ENCODE measurements at places on chromosomes 6 and 20.

DNA sequence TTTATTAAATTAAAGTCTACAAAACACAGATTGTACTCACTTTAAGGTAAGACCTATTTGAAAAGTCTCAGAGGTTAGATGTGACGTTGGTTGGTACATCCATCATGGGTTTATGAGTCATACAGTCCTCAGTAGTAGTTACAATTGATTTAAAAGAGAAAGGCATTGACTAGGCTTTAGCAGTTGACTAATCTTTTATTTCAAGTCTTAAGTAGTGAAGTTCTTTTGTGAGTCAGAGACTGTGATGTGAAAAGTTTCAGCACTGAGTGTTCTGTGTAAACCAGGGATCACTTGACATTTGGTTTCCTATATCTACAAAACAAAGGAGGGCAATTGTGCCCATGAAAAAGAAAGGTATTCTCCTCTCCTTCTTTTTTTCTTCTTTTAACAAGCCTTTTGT lies 221.3 kb downstream of the GRIK2 start:
- no peak for DNase-seq

- no peak for DNase-seq
Observed at GRCh38 chr6:2865694-2866151, 24.1 kb upstream of the SERPINB1 start.

DNA sequence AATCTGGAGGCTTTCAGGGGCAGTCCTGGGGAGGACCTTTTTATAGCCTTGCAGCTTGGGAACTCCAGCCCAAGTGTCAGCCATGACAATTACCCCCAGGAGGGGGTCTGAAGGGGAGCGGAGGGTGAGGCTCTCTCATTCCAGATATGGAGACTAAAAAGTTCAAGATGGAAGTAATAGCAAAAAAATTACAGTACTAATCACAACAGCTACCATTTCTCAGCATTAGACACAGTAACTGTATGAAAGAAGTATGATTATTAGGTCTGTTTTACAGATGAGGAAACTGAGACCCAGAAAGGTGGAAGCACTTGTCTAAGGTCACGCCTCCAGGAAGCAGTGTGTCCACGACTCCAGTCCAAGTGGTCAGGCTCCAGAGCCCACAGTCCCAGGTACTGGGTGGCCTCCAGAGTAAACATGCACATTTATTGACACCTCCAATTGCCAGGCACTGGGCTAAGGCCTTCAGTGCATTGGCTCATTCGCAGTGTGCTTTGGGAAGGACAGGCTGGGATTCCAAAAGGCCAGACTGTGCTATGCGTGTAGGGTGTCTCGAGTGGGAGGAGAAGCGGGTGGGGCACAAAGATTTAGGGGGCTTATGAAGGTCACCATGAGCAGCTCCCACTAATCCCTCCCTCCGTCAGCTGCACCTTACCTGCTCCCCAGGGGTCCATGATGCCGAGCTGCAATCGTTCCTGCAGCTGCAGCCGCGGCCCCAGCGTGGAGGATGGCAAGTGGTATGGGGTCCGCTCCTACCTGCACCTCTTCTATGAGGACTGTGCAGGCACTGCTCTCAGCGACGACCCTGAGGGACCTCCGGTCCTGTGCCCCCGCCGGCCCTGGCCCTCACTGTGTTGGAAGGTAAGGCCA lies 2.3 kb downstream of the NRSN2 start:
- no peak for DNase-seq

- DNase-seq: no peak
Observed at GRCh38 chr20:54056762-54057639, 13.4 kb downstream of the BCAS1 start.

DNA sequence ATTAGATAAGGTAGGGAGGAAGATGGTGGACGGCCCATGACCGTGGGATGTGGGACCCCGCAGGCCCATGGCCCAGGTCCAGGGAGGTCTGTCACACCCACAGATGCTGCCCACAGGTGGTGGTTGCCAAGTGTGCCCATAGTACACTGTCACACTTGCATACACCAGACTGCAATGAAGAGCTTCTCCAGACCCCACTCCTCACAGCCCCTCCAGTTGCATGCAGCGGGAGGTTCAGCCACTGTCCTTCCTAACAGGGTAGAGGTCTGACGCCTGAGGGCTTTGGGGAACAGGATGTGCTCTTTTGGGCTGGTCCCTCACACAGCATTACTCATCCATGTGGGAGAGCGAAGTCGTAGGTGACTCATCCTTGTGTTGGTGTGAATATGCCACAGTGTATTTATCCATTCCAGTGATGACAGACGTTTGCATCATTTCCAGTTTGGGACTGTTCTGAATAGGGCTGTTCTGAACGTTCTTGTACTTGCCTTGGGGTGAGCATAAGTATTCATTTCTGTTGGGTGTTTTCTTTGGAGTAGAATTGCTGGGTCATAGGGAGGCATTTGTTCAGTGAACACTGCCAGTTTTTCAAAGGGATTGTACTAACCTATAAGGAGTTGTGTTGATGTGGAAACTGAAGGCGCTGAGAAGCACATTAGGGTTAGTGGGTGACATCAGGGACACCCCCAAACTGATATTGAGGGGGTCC lies 10.1 kb upstream of the PYGB start:
- DNase-seq: no peak

DNA sequence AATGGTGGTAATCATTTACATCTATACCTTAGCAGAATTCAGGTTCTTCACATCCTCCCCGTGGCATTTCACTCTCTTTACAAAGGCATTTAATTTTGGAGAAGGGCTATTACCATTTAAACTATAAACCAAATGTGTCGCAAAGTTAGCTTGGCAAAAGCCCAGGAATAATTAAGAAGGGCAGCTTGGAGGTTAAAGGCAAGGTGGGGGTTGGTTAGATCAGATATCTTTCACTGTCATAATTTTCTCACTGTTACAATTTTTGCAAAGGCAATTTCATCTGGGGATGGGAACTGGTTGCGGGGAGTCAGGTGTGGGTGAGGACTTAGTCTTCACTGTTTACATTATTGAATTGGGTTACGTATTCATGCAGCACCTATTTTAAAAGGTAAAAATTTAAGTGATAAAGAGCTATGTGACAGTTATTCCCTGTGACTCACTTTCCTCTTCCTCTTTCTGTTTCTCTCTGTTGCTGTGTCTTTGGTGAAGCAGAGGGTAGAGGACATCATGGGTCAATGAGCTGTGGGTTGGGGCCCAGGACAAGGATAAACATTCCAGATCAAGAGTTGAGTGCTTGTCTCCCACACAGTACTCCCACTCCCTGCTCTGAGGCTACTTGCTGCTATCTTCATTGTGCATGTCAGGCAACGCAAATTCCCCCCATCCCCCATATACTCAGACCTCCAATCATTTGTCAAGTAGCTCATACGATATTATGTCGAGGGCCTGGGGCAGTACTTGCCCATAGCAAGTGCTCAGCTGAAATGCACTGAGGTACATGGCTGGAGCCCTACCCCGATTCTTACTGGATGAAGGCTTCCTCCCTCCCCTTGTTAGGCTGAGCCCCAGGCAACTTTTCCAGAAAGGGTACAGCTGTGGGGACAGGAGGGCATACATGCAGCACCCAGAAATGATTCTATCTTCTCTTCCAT lies 223.1 kb upstream of the MYLIP start:
- DNase-seq: no peak

DNA sequence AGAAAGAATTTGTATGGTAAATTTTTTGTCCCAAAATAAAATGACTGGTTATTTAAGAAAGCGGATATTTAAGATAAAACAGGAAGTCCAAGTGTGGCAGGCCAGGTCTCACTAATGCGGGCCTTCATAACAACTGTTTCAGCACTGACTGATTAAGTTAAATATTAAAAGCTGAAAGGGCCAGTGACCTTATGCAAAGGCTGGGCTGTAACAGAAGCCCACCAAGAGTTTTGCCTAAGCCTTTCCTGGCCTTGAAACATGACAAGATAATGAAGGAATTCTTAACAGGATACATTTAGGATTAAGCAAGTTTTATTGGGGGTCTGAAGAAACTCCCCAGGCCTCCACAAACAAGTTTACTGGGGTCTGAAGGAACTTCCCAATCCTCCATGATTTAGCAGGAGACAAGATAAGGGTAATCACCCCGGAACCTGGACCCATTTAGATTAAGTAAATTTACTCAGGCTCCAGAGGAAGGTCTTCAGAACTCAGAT lies 36.3 kb downstream of the ZNF133 start:
- DNase-seq: no peak

DNA sequence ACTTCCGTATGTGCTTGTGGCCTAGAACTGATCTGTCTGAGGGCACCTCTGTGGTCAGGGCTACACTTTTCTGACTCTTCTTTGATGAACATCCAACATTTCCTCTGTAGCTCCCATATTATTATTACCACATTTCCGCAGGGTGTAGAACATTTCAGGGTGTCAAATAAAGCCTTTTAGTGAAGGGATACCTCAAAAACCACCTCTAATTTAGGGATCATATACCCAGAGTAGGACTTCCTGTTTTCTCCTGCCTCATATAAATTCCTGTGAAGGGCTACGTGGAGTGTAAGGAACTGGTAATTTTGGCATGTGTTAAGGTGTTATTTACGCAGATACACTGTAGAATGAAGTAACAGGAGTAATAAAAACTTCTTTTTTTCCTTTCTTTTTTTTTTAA lies 5.5 kb upstream of the MUC22 start:
- DNase-seq: no peak

- no peak for DNase-seq
Observed at GRCh38 chr20:39032997-39033396, 70.9 kb downstream of the DHX35 start.

Data from cortex of kidney (tissue), 1 donor.